HFFc6 (cell line): ENCODE measurements at places on chromosomes 12 and 14. TPM values are rescaled to one million over a fixed set of nuclear protein-coding genes. Genes with fewer than 3 reads are reported as not detected.

GRCh38 chr12:125149160-125150108 is 84.2 kb downstream of the AACS start:
- DNase-seq = no peak

- DNase-seq = no peak
Observed at GRCh38 chr12:5458229-5459050, 26.5 kb downstream of the NTF3 start.

DNA sequence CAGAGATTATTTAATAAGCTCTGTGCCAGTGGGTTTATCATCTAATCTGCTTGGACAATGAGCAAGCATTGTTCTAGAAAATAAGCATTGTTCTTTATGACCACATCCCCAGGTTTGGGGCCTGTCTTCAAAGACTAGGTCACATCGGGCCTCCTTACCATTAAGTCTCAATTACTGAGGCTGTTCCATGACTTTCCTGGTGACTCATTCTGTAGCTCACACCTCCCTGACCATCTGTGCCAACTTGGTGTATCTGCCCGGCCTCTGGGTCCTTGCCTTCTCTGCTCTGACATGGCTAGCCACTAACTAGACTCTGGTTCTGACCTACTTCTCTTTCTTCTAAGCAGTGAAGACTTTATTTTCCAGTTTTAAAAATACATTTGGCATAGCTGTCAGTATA is 44.4 kb upstream of the PLEKHA5 start:
- DNase-seq = no peak

- no peak for DNase-seq
Observed at GRCh38 chr12:100830003-100830795, 35.6 kb downstream of the ANO4 start.

DNA sequence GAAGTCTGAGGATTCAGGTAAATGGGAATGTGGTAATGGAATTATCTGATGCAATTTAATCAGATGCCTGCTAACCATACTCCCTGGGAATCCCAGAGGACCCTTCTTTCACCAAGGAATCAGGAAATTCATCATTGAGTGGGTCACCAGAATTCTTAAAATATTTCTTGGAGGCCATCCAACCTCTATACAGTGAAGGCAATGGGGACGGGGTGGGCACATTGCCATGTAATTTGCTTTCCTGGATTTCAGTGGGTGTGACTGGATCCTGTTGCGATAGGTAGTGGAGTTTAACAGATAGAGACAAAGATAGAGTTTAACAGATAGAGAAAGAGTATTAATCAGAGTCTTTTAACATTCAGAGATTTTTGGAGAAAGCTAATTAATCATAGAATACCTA is 394.4 kb downstream of the DAD1 start:
- DNase-seq = no peak

DNA sequence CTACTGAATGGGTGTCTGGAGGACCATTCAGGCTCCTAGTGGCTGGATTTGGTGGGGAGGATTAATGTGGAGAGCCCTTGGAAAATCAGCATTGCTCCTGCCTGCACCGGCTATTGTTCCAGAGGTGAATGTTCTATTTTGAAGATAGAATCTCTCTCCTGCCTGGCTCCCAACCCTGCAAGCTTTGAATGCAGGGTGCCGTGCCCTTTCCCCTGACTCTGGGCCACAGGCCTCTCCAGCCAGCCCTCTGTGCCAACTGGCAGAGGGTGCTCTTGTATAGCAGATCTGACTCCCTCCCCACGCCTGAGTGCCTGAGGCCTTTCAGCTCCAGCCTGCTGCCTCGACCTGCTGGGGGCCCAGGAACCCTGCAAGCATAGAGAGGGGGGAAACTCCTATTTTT is 106.8 kb downstream of the TMEM260 start:
- DNase-seq = no peak

GRCh38 chr14:72416892-72417291 is 477.0 kb downstream of the DPF3 start:
- no peak for DNase-seq

DNA sequence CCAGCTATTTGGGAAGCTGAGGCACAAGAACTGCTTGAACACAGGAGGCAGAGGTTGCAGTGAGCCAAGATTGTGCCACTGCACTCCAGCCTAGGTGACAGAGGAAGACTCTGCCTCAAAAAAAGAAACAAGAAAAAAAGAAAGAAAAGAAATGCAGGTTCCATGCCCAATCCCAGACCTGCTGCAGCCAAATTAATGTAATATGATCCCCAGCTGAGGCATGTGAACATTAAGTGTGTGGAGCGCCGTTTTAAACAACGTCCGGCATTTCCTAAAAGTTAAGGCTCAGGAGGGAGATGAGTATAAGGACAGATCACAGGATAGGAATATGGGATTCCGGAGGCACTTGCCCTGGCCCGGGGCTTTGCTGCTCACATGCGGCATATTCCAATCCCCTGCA is 162.9 kb downstream of the KSR2 start:
- no peak for DNase-seq

DNA sequence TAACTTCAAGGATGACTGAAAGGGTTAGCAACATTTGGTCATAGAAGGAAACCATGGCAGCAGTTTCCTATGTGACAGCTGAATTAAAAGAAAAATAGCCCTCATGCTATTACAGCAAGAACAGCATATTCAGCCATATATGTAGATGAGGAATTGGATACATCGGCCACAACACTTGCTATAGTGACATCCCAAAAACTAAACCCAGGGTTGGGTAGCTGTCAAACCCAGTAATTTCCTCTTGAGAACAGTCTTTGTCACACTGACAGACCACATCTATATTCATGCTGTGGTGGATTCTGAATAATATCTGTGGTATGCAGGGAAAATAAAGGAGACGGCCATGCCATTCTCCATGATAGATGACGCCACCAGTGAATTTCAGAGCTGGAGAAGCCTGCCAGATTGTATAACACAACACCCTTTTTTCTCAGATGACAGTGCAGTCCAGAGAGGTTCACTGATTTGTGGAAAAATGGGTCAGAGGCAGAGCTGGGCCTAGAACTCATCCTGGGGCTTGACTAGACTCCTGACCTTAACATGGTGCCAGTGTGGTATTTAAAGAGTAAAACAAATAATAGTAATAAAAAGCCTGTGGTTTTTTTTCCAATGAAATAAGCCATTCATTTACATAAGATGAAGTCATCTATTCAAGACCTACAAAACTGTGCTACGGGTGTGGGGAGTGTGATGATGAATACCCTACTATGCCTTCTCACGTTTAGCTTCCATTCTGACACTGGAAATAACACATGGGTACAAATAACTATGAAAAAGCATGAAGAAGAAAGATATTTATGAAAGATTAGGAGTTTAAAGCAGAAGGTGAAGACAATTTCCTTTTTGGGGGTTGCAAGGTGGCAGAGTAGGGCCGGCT is 32.3 kb downstream of the EFCAB11 start:
- DNase-seq = peak; percentile 93

- DNase-seq = no peak
Observed at GRCh38 chr12:121787063-121788025, 6.1 kb downstream of the RHOF start.

DNA sequence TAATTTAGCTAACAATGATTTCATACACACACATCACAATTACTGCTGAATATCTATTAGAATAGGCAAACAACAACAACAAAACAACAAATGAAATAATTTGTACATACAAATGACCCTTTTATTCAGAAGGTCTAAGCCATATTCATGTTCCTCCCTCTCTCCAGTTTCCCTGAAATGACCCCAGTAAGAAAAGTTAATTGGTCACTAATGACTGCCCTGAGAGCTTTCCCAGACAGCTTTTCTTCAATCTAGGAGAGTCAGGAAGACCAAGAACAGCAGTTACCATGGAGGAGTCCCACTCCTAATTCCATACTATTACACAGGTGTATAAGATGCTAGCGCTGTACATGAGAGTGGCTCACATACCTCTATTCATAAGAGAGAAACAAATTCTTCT is 121.2 kb upstream of the GRIP1 start:
- DNase-seq = no peak

DNA sequence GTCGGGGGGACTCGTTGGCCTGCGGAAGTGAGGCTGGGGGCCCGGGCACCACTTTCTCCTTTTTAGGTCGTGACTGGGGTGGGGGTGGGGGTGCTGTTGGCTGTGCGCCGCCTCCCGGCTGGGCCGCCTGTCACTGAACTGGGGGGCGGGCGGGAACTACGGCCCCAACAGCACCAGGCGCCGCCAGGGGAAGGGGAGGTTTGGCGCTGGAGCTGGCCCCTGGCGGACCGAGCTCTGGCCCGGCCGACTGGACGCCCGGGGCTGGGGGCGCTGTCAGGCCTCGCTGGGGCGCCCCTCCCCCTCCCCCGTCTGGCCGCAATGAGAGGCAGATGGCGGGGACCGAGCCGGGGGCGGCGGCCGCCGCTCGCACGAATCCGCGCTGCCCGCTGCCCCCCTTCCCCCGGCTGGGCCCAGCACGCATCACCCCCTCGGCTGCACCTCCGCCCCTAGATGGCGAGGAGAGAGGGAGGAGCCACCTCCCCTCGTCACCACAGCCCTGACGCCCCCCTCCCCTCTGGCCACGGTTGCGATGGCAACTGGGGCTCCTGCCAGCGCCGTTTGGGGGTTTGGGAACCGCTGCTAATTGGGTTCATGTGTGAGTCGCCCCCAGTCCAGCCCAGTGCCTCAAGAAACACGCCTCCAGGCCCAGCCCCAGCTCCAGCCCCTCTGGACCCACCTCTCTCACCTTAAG is 723 bp downstream of the NFATC4 start:
- DNase-seq = peak; percentile 64

DNA sequence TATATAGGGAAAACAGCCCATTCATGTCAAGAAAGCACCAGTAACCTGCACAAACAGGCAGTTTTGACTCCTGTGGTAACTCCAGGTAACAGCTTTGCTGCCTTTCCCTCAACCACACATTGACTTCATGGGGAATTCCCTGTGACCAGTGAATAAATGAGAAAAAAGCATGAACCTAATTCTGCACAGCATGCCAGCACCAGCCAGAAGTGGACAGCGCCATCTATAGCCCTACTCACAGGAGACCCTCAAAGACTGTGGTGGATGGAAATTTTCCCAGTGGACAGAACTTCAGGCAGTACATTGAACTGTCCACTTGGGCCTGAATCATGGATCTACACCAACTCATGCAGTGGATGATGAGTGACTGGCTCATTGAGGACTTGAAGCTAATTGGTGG is 152.1 kb downstream of the SLC8A3 start:
- DNase-seq = no peak

DNA sequence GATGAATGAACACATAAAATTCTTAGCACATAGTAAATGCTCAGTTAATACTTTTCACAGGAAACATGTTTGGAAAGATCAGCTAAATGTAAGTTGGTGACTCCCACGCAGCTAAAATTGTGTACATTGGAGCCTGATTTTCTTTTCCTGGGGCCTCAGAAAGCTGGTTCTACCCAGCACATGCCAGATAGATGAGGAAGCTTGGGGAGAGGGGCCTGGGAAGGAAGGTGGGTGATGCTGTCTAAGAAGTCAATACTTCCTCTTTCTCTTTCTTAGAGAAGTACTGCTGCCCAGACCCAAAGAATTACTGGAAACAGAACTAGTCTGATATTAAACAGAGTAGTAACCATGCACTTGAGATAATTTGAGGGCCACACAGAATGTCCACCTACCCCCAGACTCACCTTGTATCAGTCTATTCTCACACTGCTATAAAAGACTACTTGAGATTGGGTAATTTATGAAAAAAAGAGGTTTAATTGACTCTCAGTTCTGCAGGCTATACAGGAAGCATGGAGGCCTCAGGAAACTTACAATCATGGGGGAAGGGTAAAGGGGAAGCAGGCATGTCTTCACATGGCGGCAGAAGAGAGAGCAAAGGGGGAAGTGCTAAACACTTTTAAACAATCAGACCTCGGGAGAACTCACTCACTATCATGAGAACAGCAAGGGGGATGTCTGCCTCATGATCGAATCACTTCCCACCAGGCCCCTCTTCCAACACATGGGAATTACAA is 123.3 kb upstream of the MED13L start:
- no peak for DNase-seq

The C12orf42 gene
- total RNA-seq = not detected in 3 replicates

The ANKRD33 gene
- not detected in 3 replicates for total RNA-seq

The TCL1B gene
- not detected in 3 replicates for total RNA-seq

The AHSA1 gene
- total RNA-seq = 181 to 226 TPM (median 188 TPM) in 3 replicates

The NPC2 gene
- 69.1 and 71.3 TPM in 2 replicates for total RNA-seq
